Stimulated activated CD8-positive, alpha-beta memory T cell treated with anti-CD3 and anti-CD28 coated beads, Interleukin-12 subunit alpha, Interleukin-12 subunit beta, amount 100 ng/mL, for 1 hour (primary cell): ENCODE measurements at places on chromosomes 5 and 9.

DNA sequence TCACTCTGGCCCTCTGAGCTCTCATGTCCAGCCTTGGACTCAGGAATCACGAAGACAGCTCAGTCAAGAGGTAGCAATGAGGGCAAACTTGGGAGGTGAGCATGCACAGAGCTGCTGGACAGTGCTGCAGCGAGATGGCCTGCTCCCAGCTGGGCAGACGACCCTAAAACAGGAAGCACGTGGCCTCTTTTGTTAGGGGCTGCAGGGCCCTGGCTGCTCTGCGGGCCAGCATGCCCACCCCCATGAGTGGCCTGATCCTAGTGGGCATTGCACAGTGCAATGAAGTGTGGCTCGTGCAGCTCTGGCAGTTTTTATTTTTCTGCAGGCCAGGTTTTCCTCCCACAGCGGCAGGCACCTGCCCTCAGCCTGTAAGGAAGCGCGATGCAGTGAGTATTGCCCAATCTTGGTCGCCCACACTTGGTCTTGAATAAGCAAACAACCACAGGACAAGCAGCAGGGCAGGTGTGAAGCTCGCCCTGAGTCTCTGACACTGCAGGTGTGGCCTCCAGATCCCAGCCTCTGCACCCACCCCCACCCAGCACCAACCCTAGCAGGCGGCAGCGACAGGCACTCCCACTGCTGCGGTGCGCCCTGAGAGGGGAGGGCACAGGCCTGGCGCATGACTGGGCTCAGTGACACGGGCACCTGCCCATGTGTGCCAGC is 60.8 kb downstream of the SEMA4D start:
- no peak for DNase-seq

DNA sequence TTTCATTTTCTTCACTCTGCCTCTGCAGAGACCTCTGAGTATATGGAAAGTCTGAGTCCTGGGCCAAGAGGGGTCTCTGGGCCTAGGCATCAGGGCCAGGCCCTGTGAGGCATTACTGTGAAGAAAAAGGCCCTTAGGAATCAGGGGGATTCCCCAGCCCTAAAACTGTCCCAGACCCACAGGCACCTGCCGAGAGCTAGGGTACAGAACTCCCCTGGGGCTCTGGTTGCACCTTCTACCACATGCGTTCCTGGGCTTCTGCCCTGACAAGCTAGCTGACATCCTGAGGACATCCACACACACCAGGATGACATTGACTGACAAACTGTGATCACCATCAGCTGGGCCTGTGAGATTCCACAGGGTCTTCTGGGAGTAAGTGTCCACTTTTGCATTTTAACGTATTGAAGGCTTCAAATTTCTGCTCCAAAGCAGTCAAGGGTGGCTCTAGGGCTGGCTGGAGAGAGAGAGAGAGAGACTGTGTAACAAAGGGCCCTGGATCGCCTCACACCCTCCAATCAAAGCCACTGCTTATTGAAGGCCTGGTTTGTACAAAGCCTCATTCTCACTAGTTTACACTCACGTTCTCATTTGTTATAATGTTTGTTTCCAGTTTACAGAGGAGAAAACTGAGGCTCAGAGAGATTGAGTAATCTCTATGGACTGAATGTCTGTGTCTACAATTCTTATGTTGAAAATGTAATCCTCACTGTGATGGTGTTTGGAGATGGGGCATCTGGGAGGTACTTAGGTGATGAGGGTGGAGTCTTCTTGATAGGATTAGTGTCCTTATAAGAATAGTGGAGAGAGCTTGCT is 45.1 kb downstream of the TGFBI start:
- DNase-seq = no peak

DNA sequence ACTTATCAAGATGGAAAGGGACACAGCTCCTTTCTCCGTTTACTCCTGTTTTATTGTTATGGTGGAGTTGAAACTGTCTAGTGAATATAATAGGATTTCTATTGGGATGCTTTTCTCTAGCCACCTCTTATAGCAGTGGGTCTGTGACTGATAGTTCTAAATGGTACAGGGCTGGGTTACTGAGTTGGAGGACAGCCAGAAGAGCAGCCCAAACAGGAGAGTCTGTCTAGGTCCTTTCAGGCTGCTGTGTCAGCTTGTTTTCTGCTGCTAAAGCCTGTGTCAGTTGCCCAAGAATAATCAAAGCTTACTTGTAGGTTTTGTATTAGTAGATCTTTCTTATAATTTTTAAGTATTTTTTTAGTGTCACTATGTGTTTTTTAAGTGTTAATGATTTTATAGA is 356.0 kb upstream of the SEMA6A start:
- DNase-seq = no peak

DNA sequence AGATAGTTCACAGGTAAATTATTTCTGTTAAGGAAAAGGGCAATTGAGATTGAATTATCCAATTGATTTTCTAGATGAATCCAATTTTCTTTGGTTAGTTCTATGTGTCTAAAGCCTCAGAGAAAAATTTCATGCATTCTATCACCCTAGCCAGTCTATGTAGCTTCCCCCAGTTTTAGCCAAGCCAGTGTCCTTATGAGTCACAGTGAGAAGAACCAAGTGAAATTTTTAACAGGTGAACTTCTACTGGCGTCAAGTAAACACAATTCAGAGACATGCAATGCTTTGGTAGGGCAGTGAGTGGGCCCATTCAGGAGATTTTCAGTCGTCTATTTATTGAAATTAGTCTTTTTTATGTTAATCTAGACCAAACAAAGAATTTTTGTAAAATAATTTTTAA is 1077.4 kb upstream of the ARRDC3 start:
- DNase-seq = no peak

- DNase-seq = no peak
These were observed 19.7 kb downstream of the CPEB4 start for GRCh38 chr5:173907686-173908371.

DNA sequence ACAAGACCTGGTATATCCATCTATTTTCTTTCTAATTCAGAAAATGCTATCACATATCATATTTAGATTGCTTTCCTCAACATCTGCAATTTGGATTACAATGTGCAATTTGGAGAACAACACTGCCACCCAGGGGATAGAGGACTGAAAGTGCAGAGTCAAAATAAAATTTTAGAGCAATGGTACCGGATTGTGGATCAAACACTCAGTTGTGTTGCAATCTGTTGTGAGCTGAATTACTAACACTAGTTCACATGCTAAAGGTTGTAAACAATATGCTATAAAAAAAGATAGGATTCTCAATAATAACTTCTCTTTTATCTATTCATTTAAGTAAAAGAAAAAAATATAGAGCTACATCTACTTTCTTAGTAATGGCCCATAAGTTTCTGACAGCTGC is 11.9 kb upstream of the SRFBP1 start:
- no peak for DNase-seq

GRCh38 chr9:2800394-2801179 is 43.3 kb downstream of the PUM3 start:
- DNase-seq = no peak

- no peak for DNase-seq
These were observed 237.0 kb upstream of the GRAMD2B start for GRCh38 chr5:126186210-126186609.

DNA sequence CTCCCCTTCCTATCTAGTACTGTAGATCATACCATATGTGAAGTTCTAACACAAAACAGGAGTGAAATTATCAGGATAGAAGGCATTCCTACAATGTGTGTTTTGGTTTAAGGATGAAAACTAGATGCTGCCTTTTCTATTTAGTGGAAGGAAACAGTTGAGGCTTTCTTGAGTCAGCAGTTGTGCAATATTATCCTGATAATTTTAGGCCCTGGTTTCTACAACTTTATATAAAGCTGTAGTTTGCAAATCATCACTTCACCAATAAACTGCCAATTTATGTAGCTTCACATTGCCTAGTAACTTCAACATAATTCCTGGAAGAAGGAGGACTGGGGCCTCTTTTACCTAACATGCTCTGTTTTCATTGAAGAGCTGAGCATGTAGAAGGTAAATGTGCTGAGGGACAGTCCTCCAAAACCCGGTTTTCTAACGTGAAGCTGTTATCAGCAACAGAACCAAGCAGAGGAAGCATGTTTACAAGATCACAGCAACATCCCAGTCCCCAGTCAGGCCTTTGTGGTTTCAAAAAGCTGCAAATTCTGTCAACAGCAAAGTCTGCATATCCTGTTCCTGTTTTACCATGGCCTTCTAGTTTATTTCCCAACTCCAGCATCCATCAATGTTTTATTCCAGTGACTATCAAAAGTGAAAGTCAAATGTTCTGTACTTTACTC is 513.4 kb upstream of the MEF2C start:
- no peak for DNase-seq

DNA sequence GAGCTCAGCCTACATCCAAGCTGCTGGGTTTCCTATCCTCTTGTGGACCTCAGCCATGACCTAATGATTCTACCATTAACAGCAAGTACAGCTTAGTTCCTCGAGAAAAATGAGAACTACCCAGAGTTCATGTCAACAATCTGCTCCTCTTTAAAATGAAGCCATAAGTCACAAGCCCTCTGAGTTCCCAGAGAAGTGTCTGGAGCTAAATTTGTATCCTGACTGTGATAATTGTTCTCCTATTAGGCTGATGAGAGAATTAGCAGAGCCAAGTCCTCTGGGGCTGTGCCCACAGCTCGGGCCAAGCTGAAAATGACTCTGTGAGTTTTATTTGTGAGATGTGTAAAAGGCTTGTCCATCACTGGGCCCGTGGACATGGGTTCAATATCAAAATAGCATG is 145.1 kb upstream of the SMIM23 start:
- no peak for DNase-seq

DNA sequence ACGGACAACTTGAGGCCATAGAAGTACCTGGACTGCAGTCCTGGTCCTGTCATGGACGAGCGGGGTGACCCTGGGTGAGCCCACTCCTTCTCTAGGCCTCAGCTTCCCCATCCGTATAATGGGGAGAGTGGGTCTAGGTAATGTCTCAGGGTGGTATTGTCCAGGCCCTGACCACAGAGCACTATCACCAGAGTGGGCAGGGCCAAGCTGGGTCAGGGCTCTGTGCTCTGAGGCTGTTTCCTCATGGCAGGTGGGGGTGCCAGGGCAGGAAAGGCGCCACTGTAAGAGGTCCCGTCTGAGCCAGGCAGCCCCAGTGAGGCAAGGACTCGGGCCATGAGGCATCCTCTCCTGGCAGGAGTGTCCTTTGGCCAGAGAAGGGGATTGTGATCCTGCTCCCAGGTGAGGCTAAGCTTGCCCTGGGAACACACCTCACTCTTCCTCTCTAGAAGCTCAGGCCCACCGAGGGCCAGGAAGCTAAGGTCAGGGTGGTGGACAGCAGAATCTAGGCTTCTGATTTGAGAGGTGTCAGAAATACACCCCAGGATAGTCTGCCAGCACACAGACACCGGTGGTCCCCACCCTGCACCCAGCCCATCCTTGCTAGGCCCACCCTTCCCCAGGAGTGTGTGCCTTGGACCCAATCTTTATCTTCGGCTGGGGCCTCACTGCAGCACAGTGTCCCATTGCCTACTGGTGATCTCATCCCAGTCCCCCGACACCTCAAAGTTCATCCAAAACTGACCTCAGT is 1.5 kb upstream of the MYOZ3 start:
- no peak for DNase-seq

DNA sequence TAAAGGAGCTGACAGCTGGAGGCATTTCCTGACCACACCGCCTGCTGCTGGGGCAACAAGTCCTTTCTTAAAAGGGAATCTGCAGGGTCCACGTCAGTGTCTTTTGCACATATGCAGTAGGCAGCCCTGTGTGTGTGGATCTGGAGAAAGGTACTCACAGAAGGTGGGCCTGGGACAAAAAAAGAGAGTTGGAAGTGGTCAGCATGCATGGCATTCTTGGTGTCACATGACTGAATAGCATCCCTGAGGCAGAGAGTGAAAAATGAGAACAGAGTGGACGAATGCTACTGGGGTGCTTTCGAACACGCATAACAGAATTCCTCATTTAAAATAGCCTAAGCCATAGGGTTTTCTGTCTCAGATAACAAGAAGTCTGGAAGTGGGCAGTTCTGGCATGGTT is 47.0 kb downstream of the DNAJC21 start:
- DNase-seq = no peak

DNA sequence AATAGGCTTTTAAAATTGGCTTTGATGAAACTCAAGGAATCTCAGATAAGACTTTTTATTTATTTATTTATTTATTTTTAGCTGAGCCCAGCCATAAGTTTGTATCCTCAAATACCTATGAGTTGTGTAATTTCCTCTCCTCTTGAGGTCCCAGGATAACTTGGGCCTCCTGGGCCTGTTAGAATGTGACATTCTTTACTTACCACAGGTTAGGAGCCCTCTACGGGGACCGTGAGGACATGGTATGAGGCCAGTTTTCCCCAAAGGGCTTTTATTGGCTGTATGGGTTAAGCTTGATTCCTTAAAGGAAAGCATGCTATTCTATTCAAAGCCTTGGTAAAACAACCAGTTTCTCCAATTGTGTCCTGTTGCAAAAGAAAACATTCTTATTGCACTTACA is 16.9 kb downstream of the SHISAL2B start:
- no peak for DNase-seq

DNA sequence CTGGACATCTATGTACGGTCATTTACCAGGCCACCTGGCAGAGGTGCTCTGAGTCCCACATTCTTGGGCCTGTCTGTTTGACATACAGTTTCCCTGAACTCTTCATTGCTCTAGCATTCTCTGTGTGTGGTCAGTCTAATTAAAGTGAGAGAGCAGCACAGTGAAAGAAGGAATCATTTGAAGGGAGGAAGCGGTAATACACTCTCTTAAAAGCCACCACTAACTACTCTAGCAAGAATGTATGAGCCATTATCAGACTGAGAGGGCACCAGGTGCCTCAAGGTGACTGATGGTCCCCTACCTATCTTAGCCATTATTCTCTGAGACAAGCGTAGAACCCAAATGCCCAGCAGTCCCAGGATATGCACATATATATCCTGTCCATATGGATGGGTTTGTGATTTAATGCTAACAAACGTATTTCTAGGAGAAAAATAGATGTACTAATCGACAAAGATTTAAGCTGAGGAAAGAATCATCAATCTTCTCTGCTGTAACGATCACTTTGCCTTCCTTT is 527.2 kb downstream of the PRELID2 start:
- DNase-seq = no peak

DNA sequence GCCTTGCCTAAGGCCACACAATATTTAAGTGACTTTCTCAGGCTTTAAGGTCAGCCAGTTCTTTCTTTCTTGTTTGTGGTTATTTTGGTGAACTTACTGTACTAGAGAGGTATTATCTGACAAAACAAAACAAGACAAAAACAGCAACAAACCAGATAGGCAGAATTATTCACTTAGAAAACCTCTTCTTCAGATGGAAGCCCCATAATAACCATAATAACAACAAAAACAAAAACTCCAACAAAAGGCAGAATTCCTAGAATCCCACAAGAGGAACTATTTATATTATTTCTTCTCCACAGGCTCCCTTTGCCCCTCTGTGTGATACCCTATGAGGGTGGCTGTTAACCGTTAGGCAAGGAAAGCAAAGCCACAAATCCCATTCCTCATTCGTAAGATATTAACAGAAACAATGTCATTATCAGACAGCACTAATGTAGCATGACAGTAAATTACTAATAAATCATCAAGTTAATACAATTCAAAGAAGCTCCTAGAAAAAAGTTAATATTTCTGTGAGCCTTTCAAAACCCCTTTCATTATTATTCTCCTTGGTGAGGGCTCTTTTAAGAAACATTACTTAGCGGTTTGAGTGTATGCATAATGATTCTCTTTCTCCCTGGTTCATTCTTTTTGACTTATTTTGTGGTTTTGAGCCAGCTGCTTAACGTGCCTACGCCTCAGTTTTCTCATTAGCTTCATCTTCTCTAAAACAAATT is 274.9 kb downstream of the EFNA5 start:
- DNase-seq = no peak

GRCh38 chr5:16757146-16757545 is 140.3 kb upstream of the RETREG1 start:
- no peak for DNase-seq

- DNase-seq = no peak
These were observed 28.1 kb downstream of the ZNF608 start for GRCh38 chr5:124718380-124718789.

GRCh38 chr5:160369990-160370712 is at the start of gene C1QTNF2:
Gene C1QTNF2 (minus strand): TSS chr5:160370626. CDS start chr5:160355011, 15,615 bp downstream.
- no peak for DNase-seq
